ENCODE measurements at places on chromosomes 16 and 17. TPM values are rescaled to one million over a fixed set of nuclear protein-coding genes. Genes with fewer than 3 reads are reported as not detected.

DNA sequence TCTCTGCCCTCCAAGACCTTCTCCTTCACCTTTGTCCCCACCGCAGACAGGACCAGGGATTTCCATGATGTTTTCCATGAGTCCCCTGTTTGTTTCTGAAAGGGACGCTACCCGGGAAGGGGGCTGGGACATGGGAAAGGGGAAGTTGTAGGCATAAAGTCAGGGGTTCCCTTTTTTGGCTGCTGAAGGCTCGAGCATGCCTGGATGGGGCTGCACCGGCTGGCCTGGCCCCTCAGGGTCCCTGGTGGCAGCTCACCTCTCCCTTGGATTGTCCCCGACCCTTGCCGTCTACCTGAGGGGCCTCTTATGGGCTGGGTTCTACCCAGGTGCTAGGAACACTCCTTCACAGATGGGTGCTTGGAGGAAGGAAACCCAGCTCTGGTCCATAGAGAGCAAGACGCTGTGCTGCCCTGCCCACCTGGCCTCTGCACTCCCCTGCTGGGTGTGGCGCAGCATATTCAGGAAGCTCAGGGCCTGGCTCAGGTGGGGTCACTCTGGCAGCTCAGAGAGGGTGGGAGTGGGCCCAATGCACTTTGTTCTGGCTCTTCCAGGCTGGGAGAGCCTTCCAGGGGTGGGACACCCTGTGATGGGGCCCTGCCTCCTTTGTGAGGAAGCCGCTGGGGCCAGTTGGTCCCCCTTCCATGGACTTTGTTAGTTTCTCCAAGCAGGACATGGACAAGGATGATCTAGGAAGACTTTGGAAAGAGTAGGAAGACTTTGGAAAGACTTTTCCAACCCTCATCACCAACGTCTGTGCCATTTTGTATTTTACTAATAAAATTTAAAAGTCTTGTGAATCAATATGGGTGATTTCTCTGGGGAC, 12.2 kb downstream of the CX3CL1 start:
- DNase-seq = no peak

The PIEZO1 gene
- 5.5 TPM for total RNA-seq

DNA sequence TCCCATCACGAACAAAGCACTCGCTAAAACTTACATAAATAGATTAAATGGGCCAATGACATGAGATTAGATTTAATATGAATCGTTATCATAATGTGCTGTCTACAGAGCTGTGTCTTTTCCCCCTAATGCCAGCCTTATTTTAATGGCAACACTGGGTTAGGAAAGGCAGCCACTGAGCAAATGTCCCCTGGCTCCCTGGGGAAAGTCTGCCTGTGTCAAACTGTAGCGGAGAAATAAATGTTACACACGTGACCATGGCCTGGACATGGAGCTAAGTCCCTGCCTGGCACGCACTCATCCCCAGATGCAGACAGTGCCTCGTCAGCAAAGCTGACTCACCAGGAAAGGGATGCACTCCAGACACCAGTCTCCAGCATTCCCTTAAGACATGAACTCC, 61.3 kb upstream of the SDK2 start:
- DNase-seq = no peak

The SLC5A11 gene
- total RNA-seq = 0.09 TPM

GRCh38 chr16:11896486-11897176, 19.1 kb downstream of the GSPT1 start:
- no peak for DNase-seq

The CDRT15L2 gene
- total RNA-seq = not detected

- no peak for DNase-seq
Observed at GRCh38 chr17:13531721-13532120, 70.0 kb downstream of the HS3ST3A1 start.

- DNase-seq = no peak
Observed at GRCh38 chr16:57893559-57894389, 77.2 kb downstream of the CNGB1 start.

- DNase-seq = no peak
Observed at GRCh38 chr16:11251525-11252481, 4.2 kb downstream of the SOCS1 start.

The BOLA2 gene
- 9.0 TPM for total RNA-seq

DNA sequence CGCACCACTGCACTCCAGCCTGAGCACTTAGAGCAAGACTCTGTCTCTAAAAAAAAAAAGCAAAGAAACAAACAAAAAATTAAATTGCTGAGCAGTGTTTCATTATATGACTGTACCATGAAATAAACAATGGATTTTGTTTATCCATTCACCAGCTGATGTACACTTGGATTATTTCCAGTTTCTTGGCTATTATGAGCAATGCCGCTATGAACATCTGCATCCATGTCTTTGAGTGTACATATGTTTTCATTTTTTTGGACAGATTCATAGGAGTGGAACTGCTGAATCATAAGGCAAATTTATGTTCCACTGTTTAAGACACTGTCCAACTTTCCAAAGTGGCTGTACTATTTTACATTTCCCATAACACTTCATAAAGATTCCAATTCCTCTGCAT, 8.0 kb downstream of the RNF157 start:
- DNase-seq = no peak

The HSPB9 gene
- total RNA-seq = 0.12 TPM

- DNase-seq = no peak
Observed at GRCh38 chr17:4540224-4540651, 14.9 kb downstream of the MYBBP1A start.

The CLEC19A gene
- 8.2 TPM for total RNA-seq

GRCh38 chr16:680967-681745, 946 bp downstream of the STUB1 start:
- DNase-seq = peak; percentile 53

DNA sequence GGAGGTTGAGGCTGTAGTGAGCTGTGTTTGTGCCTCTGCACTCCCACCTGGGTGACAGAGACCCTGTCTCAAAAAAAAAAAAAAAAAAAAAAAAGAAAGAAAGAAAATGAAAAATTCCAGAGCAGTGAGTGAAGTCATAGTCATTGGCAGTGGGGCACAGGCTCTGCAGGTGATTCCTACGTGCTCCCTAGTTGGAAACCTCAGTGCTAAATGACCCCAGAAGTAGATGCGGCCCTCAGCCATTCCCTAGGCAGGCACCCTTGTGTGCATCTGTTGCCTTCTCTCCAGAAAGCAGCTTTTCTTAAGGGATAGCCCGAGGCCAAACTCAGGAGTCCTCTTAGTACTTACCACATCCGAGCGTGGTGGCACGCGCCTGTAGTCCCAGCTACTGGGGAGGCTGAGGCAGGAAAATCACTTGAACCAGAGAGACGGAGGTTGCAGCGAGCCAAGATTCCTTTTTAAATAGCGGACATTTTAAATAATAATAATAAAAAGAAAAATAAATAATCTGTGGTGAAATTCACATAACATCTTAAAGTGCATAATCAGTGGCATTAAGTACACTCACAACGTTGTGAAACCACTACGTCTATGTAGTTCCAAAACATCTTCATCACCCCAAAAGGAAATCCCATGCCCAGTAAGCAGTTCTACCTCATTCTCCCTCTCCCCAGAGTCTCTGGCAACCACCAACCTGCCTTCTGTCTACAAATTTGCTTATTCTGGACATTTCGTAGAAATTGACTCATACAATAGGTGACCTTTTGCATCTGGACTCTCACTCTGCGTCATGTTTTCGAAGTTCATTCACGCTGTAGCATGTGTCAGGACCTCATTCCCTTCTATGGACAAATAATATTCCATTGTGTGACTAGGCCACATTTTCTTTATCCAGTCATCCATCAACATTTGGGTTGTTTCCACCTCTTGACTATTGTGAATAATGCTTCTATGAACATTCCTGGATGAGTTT, 12.5 kb upstream of the SPHK1 start:
- DNase-seq = no peak

- DNase-seq = peak; percentile 56
Observed at GRCh38 chr17:74919440-74920305, 3.4 kb downstream of the USH1G start.

The SLC47A1 gene
- 1.9 TPM for total RNA-seq

The ABCC11 gene
- total RNA-seq = not detected

The MMP28 gene
- not detected for total RNA-seq

GRCh38 chr16:65202461-65202860, 80.6 kb upstream of the CDH11 start:
- no peak for DNase-seq

The MYO15A gene
- 5.4 TPM for total RNA-seq

DNA sequence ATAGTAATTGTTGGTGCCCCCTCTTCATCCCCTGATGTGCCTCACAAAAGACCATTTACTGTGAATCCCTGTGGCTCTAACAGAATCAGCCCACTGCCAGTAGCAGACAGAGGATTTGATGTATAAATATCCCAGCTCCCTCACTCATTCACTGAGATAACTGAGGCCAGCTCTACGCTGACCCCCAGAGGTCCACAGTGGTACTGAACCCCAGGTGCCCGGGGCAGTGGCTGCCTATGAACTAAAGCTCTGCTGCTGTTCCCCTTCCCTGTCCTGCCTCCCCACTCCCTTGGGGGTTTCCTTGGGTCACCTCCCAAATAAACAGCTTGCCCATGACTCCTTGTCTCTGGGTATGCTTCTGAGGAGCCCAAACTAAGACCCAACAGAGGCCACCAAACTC, 295.8 kb downstream of the FOXL1 start:
- peak; percentile 58 for DNase-seq

- DNase-seq = peak; percentile 56
Observed at GRCh38 chr17:35448214-35448898, at the start of gene SLFN13. Gene SLFN13, minus strand, starts transcription at chr17:35448766. Its CDS starts 3,086 bp downstream, at chr17:35445680.

DNA sequence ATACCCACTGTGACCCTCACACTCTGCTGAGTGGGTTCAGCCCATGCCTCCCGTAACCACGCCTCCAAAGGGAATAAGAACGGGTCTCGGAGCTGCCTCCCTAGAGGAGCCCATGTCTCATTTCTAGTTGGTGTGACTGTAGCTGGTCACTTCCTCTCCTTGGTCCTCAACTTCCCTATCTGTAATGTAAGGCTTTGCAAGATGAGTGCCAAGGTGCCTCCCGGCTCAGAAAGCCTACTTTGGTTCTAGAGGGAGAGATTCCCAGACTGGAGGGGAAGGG, 20.8 kb downstream of the C16orf74 start:
- no peak for DNase-seq

- no peak for DNase-seq
Observed at GRCh38 chr16:13055480-13055879, 154.1 kb downstream of the SHISA9 start.

The TTC19 gene
- total RNA-seq = 52.9 TPM

The KRTAP1-5 gene
- total RNA-seq = not detected

DNA sequence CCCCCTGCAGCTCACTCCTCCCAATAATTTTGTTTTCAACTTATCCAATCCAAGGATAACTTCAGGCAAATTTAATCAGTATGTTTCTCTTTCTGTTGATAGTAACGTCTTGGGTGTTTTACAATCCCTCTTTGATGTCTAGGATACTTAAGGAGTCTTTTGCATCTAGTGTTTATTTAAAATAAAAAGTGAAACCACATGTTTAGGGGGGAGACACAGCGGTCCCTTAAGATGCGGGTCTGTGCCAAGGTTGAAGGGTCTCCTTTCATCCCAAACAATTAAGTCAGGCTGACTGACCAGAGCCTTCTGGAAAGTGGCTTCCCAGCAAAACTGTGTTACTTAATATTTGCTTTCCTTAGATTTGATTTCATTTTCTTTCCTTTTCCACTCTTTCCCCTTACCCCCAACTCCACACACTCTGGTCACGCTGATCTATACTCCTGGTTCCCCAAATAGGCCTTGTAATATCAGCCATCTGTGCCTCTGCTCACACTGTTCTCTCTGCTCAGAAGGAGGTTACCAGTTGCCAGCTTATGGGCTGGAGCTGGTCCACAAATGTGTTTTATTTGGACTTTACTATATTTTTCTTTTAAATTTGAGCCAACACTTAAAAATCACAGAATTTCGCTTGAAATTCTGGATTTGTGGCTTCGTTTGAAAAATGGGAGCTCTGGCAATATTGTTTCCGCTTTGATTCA, 11.2 kb downstream of the ANKS4B start:
- no peak for DNase-seq

The CDRT15 gene
- not detected for total RNA-seq

- DNase-seq = no peak
Observed at GRCh38 chr17:38702916-38703741, 1.9 kb upstream of the MLLT6 start.

Data from neural progenitor cell (in vitro differentiated cells).